ENCODE measurements at places on chromosomes 11 and 22. TPM values are rescaled to one million over a fixed set of nuclear protein-coding genes. Genes with fewer than 3 reads are reported as not detected.

OR52E6 gene
- total RNA-seq, result not detected

SOX10 gene
- total RNA-seq, result not detected

TESMIN gene
- 12.3 TPM for total RNA-seq

SFI1 gene
- 145 TPM for total RNA-seq

ELFN2 gene
- 0.38 TPM for total RNA-seq

RAG2 gene
- not detected for total RNA-seq

NLRP6 gene
- 2.5 TPM for total RNA-seq

GVQW3 gene
- total RNA-seq, result 2.8 TPM

HBB gene
- total RNA-seq, result not detected

SLC25A18 gene
- total RNA-seq, result not detected

GRCh38 chr11:77473801-77474683, at the start of gene PAK1:
TSS of gene PAK1 (minus strand) at chr11:77474094. CDS start at chr11:77392520, 81,574 bp downstream.
- H3K4me1 ChIP-seq, result peaks cover 17% of the 10 kb centered on the region
- peak; percentile 84 for DNase-seq
- H3K4me3 ChIP-seq, result peak within 1 kb of the TSS; percentile 70
- H3K36me3 ChIP-seq, result no peaks in the 10 kb centered on the region

DNA sequence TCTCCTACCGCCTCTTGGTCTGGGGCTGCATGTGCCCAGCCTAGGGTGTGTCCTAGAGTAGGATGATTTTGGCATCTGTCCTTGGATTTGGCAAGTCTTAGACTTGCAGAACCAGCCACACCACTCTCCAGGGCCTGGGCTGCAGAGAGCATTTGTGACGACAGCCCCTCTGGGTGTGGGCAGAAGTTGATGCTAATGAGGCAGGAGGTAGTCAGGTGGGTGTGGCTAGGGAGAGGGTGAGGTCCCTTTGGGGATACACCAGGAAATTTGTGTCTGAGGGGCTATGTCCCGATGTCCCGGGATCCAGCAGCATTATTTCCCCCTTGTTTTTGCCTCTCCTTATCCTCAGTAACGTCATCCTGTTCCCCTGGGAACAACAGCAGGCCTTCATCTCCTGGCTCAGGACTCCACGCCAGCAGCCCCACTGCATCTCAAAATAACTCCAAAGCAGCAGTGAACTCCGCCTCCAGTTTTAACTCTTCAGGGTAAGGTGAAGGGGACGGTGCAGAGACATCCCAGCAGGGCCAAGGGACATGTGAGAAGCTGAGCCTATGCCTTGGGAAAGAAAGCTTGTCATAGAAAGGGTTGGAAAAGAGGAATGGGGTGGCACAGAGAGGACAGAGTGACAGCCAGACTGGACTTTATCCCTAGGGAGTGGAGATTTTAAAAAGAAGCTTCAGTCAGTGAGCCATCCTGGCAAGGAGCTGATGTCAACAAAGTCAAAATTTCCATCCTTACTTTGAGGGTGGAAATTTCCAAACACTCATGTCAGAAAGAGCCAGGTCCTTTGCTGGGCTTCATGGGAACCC, 8.0 kb upstream of the TLCD5 start:
- no peak overlapping the region for H3K27ac ChIP-seq
- H3K27me3 ChIP-seq, result peaks cover 41% of the 10 kb centered on the region
- no peak overlapping the region for H3K4me3 ChIP-seq
- H3K36me3 ChIP-seq, result no peaks in the 10 kb centered on the region

DNA sequence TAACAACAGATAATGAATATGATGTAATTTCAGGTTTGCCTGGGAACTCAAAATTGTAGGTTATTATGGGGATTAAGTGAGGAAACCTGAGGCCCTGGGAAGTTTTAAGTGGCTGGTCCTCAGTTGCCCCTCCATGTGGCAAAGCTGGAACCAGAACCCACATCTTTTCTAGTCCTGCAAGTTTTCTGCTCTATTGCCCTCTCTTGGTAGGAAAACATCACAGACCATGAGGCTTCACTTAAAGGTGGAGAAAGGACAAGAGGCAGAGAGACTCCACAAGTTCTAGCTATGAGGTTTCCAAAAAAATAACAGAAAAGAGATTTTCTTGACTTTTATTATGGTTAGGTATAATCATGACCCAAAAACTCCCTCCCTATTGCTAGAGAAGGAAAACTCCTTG, 115.5 kb upstream of the DDI1 start:
- no peak overlapping the region for H3K27ac ChIP-seq
- H3K27me3 ChIP-seq, result no peaks in the 10 kb centered on the region
- H3K4me3 ChIP-seq, result no peak overlapping the region

DNA sequence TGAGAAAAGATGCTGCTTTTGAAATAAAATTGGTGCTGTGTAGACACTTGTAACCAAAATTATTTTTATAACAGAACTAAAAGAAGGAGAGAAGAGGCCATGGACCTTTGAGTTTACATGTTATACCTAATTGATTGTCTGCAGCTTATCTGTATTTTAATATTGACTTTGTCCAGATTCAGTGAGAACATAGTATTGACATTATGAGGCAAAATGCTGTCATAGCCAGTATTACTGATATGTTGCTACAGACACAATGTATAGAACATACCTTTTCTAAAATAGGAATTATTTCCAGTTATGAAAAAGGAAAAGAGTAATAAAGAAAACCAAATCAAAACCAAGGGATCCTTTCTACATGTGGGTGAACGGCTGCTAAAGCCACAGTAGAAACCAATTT, 11.5 kb upstream of the TECTA start:
- no peak overlapping the region for H3K4me3 ChIP-seq
- no peak for DNase-seq
- peaks cover 6% of the 10 kb centered on the region for H3K4me1 ChIP-seq
- no peaks in the 10 kb centered on the region for H3K27me3 ChIP-seq
- H3K27ac ChIP-seq, result no peak overlapping the region

DNA sequence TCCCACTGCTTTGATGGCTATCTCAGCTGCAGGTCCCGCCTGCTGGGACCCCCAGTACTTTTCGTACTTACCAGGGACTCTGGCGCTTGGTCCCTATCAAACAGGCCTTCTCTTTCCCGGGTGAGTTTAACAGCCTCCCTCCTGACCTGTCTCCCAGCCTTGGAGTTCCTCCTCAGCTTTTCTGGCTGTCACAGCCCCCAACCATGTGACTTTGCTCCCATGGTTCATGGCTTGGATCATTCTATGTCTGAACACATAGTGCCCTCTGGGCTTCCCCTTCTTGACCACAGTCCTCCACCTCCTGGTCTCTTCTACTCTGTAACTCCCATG, 56.9 kb downstream of the PARVA start:
- DNase-seq, result no peak
- H3K27ac ChIP-seq, result no peak overlapping the region
- no peaks in the 10 kb centered on the region for H3K27me3 ChIP-seq
- H3K4me3 ChIP-seq, result no peak overlapping the region

DNA sequence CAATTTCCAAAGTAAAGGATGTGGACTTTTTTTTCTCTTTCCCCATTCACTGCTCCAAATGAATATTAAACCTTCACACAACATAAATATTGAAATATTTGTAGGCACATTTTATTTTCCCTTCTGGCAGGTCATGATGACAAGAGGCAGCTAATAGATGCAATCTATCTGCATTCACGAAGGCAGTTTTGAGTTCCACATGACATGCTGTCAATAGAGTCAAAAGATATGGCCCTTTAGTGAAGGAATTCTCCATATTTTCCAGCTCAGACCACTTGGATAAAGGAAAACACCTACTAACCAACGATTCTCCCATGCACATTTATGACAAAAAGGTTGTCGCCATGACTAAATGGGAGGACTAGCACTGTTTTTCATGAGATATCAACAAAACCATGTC, 37.9 kb downstream of the TENM4 start:
- no peaks in the 10 kb centered on the region for H3K4me1 ChIP-seq
- H3K4me3 ChIP-seq, result no peak overlapping the region
- no peaks in the 10 kb centered on the region for H3K36me3 ChIP-seq
- H3K27me3 ChIP-seq, result no peaks in the 10 kb centered on the region

GRCh38 chr11:8501836-8502235, 92.2 kb downstream of the STK33 start:
- H3K36me3 ChIP-seq, result no peaks in the 10 kb centered on the region
- no peak overlapping the region for H3K27ac ChIP-seq
- H3K4me1 ChIP-seq, result no peaks in the 10 kb centered on the region

DNA sequence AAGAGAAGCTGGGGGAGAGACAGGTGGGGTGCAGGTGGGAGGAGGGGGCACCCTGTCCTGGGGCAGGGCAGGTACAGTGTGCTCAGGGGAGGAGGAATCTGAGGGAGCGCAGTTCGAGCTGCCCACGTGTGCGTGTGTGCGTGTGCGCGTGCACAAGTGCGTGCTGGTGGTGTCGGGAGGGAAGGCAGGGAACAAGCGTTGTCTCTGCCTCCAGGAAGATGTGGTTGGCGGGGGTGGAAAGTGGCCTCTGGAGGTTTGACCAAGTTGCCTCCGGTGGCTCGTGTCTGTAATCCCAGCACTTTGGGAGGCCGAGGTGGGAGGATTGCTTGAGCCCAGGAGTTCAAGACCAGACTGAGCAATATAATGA, 49.9 kb upstream of the THY1 start:
- no peaks in the 10 kb centered on the region for H3K4me1 ChIP-seq
- H3K36me3 ChIP-seq, result no peaks in the 10 kb centered on the region
- H3K27ac ChIP-seq, result no peak overlapping the region

- H3K27me3 ChIP-seq, result no peaks in the 10 kb centered on the region
- H3K36me3 ChIP-seq, result no peaks in the 10 kb centered on the region
- H3K4me3 ChIP-seq, result no peak overlapping the region
- H3K27ac ChIP-seq, result no peak overlapping the region
Measured at GRCh38 chr11:71139516-71140205, 112.7 kb downstream of the SHANK2 start.

DNA sequence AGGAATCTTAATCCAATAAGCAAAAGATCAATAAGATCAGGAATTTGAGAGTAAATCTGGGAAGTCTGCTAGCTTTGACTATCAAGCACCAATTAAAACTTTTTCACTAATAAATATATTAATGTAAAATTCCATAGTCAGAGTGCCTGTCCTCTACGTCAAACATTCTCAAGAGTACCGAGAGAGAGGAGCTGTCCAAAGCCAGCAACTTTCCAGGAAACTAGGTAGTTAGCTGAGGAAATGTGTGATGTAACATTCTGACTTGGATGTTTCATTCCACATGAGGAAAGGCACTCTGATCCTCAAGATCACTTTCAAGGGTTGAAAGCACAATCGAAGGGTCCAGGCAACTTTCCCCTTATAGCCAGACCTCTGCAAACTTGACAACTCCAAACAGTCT, 113.2 kb downstream of the STK33 start:
- no peak for DNase-seq
- no peaks in the 10 kb centered on the region for H3K27me3 ChIP-seq
- no peaks in the 10 kb centered on the region for H3K36me3 ChIP-seq
- no peak overlapping the region for H3K4me3 ChIP-seq
- H3K4me1 ChIP-seq, result no peaks in the 10 kb centered on the region

- no peak for DNase-seq
- H3K4me3 ChIP-seq, result no peak overlapping the region
Measured at GRCh38 chr11:112288021-112288420, 27.4 kb upstream of the PLET1 start.

- DNase-seq, result no peak
- no peak overlapping the region for H3K27ac ChIP-seq
- H3K4me1 ChIP-seq, result no peaks in the 10 kb centered on the region
Measured at GRCh38 chr22:30516273-30516672, 10.8 kb upstream of the SEC14L4 start.

- no peaks in the 10 kb centered on the region for H3K4me1 ChIP-seq
- no peaks in the 10 kb centered on the region for H3K36me3 ChIP-seq
- H3K4me3 ChIP-seq, result no peak overlapping the region
- DNase-seq, result no peak
- H3K27ac ChIP-seq, result no peak overlapping the region
Measured at GRCh38 chr22:44898236-44898635, 111.6 kb downstream of the PHF21B start.

DNA sequence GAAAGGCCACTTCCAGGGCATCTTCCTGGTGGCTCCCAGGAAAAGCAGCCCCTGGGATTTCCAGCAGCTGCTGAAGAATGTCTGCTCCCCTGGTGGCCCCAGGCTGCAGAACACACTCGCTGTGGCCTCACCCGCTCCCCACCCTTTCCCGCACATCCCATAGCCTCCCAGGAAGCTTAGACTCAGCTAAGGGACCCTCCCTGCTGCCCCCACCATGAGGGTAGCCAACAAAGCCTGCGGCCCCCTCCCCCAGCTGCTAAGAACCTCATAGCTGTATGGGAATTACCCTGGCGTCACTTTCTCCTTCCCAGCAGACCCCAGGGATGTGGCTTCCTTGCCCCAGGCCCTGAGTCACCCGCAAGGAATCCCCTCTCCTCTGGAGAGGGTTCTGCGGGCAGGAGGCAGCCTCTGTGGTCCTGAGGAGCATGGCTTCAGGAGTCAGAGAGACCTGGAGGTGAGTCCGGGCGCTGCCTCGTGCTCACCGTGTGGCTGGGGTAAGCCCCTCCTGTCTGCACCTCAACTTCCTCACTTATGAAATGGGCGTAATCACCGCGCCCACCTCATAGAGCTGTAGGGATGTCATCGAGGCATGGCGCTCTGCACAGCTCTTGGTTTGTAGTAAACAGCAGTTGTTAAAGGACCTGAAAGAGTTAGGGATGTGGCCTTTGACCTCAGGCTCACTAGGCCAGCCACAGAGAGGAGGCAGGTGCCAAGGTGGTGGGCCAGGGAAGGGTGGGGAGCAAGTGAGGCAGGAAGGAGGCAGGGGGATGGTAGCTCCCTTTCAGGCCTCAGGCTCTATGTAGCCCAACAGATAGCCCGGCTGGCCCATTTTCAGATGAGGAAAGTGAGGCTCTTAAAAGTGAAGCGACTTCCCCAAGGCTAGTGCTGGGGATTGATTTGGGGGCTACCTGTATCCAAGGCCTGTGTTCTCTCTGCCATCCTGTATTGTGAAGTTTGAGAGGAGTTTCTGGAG, 71.2 kb downstream of the LRRC32 start:
- H3K27me3 ChIP-seq, result peaks cover 1% of the 10 kb centered on the region
- no peak overlapping the region for H3K4me3 ChIP-seq
- H3K36me3 ChIP-seq, result peaks cover 8% of the 10 kb centered on the region
- peaks cover 39% of the 10 kb centered on the region for H3K4me1 ChIP-seq

- no peak overlapping the region for H3K4me3 ChIP-seq
- no peaks in the 10 kb centered on the region for H3K36me3 ChIP-seq
- no peaks in the 10 kb centered on the region for H3K4me1 ChIP-seq
- no peak for DNase-seq
Measured at GRCh38 chr11:92443199-92443598, 218.6 kb downstream of the FAT3 start.

- H3K36me3 ChIP-seq, result peaks cover 71% of the 10 kb centered on the region
- H3K27me3 ChIP-seq, result no peaks in the 10 kb centered on the region
- H3K4me1 ChIP-seq, result peaks cover 17% of the 10 kb centered on the region
- H3K4me3 ChIP-seq, result no peak overlapping the region
Measured at GRCh38 chr11:72024069-72024754, 25.5 kb downstream of the IL18BP start.

DNA sequence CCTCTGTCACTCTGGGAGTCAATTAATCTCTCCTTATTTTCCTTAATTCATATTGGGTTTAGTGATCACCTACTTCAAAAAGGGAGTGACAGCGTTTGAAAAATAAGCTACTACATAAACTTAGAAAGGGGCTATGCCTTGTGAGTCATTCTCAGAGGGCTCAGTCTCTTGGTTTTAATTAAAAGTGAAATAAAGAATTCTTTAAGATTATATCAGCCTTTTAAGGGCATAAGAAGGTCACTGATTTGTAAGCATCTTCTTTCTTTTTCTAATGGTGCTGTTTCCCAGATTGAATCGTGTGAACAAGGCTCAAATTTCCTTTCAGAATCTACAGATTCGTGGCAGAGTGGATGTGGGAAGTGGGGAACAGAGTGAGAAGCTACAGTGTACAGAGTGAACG, 636.2 kb upstream of the CCDC90B start:
- H3K4me1 ChIP-seq, result no peaks in the 10 kb centered on the region
- no peak overlapping the region for H3K27ac ChIP-seq
- H3K4me3 ChIP-seq, result no peak overlapping the region
- no peaks in the 10 kb centered on the region for H3K27me3 ChIP-seq
- H3K36me3 ChIP-seq, result no peaks in the 10 kb centered on the region
- DNase-seq, result no peak

- H3K36me3 ChIP-seq, result no peaks in the 10 kb centered on the region
- H3K4me1 ChIP-seq, result no peaks in the 10 kb centered on the region
- H3K27ac ChIP-seq, result no peak overlapping the region
Measured at GRCh38 chr11:12403122-12403996, 26.0 kb downstream of the PARVA start.

All from activated CD4-positive, alpha-beta memory T cell treated with anti-CD3 and anti-CD28 coated beads, Interleukin-2, amount 10 ng/mL, durations not matched to agents 7 days and 5 days (primary cell).